Muscle of leg (tissue), 16 donors: ENCODE measurements at places on chromosomes 3 and 15. TPM values are rescaled to one million over a fixed set of nuclear protein-coding genes. Genes with fewer than 3 reads are reported as not detected.

Gene PLSCR2
- not detected for total RNA-seq

- H3K4me3 ChIP-seq = no peak overlapping the region
- no peak for DNase-seq
- no peaks in the 10 kb centered on the region for H3K4me1 ChIP-seq
- H3K27ac ChIP-seq = no peak overlapping the region
Measured at GRCh38 chr15:79212589-79213157, 69.8 kb upstream of the ANKRD34C start.

- no peaks in the 10 kb centered on the region for H3K27me3 ChIP-seq
- H3K4me1 ChIP-seq = no peaks in the 10 kb centered on the region
- DNase-seq = peak; percentile 37
Measured at GRCh38 chr3:69474186-69474585, 88.3 kb upstream of the FRMD4B start.

- H3K27me3 ChIP-seq = peaks cover 49% of the 10 kb centered on the region
- H3K36me3 ChIP-seq = no peaks in the 10 kb centered on the region
- H3K4me1 ChIP-seq = peaks cover 6% of the 10 kb centered on the region
- DNase-seq = peak; percentile 17
- no peak within 1 kb of the TSS for H3K27ac ChIP-seq
Measured at GRCh38 chr3:142963516-142964448, at the start of gene PAQR9. Gene PAQR9, minus strand, starts transcription at chr3:142963674. Its CDS starts 338 bp downstream, at chr3:142963336.

- no peaks in the 10 kb centered on the region for H3K27me3 ChIP-seq
- peaks cover 10% of the 10 kb centered on the region for H3K4me1 ChIP-seq
- no peak for DNase-seq
- no peaks in the 10 kb centered on the region for H3K36me3 ChIP-seq
Measured at GRCh38 chr3:25153561-25153960, 274.5 kb upstream of the RARB start.

Gene GNAT1
- total RNA-seq = not detected

- no peak overlapping the region for H3K4me3 ChIP-seq
- H3K36me3 ChIP-seq = no peaks in the 10 kb centered on the region
- no peaks in the 10 kb centered on the region for H3K27me3 ChIP-seq
- no peak for DNase-seq
- no peaks in the 10 kb centered on the region for H3K4me1 ChIP-seq
Measured at GRCh38 chr3:136639069-136639468, 113.1 kb downstream of the STAG1 start.
